Stimulated activated CD8-positive, alpha-beta memory T cell treated with anti-CD3 and anti-CD28 coated beads, Interleukin-15, amount 100 ng/mL, for 24 hours (primary cell): ENCODE measurements at places on chromosomes 2 and 18.

DNA sequence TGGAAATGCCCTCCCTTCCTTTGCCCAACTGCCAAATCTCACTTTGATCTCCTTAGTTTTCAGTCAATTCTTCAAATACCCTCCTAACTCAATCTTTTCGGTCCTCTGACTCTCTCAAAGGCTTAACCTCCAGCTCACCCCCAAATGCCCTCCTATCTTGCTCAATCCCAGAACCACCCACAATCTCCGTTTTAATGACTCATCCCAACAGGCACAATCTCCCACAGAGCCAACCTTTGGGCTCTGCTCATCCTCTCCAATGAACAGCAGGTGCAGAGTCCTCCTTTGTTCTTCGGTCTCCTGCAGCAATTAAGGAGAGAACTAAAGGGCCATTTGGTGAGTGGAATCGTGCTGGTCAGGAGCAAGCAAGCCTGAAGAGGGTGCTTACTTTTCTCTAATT lies 366.1 kb upstream of the CRIM1 start:
- no peak for DNase-seq

- DNase-seq = no peak
Measured at GRCh38 chr2:47167149-47167548, 12.0 kb upstream of the STPG4 start.

GRCh38 chr2:149167941-149168340 lies 129.4 kb downstream of the LYPD6B start:
- no peak for DNase-seq

DNA sequence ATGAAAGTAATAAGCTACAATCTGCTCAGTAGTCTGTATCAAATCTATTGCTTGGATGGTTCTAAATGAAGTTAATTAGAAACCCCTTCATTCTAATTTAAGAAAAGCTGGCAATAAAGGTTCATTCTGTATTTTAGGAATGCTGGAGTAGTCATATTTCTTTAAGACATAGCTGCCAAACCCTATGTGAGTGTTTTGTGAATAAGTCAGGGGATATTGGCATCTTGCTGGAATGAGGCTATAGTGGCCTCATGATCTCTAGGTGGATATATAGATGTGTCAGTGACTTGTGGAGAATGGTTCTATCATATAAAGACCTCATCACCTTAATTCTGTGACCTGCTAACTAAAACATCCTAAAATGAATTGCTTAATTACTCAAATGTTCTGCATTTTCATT lies 196.3 kb downstream of the PDE1A start:
- DNase-seq = no peak

DNA sequence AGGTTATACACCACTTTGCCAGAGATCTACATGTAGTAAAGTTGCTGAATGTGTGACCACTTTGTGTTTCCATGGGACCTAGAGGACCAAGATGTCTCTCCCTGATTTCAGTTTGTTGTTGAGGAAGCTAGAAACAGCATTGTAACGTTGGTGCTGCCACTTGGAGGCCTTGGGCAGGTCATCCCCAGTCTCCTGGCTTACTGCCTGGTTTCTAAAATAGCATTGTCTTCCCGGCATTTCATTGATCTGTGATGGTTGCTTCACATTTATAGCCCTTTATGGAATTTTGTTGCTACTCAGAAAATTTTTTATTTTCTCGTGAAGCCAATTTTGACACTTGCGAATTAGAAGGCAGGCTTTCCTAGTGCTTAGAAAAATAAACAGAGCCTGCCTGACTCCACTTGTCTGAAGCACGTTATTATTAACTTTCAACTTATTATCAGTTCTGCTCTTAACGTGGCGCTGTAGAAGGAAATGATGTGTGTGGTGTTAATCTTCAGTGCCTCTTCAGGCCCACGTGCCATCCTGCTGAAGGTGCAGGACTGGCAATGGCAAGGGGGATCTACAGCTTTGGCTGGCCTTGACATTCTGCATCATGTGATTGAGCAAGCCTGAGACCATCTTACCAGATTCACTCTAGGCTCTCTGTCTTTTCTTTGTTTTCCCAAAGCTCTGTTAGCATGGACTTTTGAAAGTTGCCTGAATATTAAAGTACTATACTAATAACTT lies 59.9 kb downstream of the INPP4A start:
- no peak for DNase-seq

DNA sequence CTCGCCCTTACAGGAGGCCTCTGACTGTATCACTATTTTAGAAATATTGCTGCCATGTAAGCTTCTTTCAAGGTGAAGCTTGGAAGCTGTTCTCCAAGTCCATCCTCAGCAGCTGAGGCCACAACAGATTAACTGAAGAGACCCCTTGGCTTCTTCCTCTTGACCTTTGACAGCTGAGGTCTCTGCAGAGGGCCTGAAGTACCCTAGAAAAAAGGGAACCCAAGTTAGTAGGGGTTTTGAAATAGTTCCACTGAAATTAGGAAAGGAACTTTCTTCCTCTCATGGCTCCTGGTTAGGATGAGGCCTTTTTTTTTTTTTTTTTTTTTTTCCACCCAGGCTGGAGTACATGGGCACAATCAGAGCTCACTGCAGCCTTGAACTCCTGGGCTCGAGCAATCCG lies 15.5 kb upstream of the IHH start:
- DNase-seq = no peak

DNA sequence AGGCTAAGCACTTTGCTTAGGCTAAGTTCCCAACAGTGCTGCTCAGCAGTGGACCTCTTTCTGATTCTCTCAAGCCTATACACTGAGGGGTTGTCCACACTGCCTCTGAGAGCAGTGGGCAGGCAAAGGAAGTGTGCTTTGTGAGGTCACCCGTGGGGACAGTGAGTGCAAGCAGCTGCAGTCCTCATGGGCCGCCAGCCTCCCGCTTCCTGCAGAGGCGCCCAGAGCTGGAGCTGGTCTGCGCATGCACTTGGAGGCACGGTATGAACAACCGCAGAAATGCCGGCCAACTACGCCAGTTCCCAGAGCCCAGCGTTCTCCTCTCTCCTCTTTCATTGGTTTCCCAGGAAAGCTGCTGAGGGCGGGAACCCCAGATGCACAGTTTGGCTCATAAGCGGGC lies 149.5 kb upstream of the DLX2 start:
- DNase-seq = no peak

- DNase-seq = no peak
Measured at GRCh38 chr18:67875060-67875459, 358.5 kb upstream of the DSEL start.

DNA sequence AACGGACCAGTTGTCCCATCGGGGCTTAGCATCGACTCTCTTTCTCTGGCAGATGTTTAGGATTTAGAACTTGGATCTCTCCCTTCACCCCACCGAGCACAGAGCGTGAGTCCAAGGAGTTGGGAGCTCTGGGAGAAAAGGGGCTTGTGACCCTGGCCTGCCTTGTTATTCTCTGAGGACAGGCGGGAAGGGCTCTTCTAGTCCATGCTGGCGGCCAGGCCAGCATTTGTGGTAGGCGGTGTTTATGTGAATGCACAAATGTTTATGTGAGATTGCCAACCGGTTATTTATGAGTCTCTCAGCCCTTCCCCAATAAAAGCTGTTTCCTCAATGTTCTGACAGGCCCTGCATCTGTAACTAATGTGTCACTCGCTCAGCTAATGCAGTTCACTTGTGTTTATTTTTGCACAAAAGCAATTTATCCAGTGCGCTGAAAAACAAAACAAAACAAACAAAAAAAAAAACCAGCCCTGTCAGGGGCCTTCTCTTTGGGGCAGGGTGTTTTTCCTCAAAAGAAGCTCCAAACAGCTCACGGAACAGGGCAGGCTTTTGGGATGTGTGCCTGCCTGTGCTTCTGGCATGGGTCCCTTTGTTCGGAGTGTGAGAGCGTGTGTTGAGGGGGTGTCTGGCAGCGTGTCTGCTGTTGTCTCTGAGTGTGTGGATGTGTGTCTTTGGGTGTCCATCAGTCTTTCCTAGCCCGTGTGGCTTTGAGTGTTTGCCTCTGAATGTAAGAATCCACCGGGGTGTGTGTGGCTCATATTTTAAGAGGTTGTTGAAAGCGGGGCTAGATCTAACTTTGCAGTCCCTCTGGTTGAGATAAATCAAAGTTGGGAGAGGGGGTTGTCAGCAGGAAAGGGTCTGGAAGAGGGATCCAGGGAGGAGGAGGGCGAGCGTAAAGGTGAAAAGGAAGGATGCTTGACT lies 52.8 kb upstream of the HAAO start:
- DNase-seq = no peak

DNA sequence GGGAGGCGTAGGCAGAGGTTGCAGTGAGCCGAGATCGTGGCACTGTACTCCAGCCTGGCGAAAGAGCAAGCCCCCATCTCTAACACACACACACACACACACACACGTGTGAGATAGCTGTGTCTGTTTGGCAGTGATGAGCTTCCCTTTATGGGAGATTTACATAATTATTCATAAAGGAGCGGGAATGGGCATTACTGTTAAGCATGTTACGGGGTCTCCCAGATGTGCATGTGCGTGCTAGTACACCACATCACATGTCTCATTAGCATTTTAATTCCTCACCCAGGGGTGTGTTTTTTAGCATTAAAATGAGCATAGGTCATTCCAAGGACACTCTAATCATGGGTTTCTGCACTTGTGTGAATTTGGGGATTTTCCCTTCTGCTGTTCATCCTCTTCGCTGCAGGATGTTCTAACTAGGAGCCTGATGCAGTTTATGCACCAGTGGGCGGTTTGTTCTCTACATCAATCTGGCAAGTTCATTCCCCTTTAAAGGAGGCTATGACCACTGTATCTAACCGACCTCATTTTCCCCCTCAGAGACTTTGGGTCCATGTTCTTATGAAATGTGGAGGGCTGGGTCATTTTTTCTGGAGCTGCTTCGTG lies 1.0 kb upstream of the FAM178B start:
- DNase-seq = no peak

DNA sequence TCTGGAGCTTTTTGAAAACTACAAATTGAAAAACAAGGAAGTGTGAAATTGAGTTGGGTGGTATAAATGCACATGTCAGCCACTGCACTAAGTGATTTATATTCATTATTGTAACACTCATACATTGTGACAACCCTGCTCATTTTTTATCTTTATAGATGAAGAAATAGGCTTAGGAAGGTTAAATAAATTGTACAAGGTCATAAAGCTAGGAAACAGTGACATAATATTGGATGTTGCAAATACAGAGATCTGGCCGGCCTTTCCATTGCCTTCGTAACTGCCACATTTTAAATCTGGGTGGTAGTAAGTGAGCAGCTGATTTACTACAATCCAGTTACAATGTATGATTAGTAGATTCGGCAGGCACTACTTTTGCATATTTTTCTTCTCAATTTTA lies 76.6 kb upstream of the LPIN2 start:
- DNase-seq = no peak

DNA sequence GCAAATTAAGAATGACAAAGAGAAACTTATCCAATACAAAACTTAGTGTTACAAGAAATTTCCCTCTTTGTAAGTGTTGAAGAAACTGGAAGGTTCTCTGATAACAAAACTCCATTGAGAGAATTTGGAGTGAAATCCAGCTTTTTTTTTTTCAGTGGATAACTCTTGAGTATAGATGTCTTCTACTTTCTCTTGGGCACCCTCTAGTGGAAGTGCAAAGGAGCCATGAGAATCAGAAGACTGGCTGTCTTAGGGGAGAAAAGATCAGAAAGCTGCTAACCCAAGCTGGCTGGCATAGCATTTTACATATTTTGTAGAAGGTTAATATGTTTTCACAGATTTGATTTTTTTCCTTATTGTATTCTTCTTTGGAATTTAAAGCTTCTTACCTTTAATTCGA lies 138.8 kb upstream of the SATB2 start:
- no peak for DNase-seq

- DNase-seq = no peak
Measured at GRCh38 chr18:49249521-49249920, 210.9 kb downstream of the DYM start.

- no peak for DNase-seq
Measured at GRCh38 chr2:60329225-60329624, 224.2 kb downstream of the BCL11A start.

GRCh38 chr2:201118961-201119854 lies 3.2 kb downstream of the CFLAR start:
- no peak for DNase-seq

- DNase-seq = no peak
Measured at GRCh38 chr2:192416060-192416459, 221.3 kb upstream of the TMEFF2 start.

DNA sequence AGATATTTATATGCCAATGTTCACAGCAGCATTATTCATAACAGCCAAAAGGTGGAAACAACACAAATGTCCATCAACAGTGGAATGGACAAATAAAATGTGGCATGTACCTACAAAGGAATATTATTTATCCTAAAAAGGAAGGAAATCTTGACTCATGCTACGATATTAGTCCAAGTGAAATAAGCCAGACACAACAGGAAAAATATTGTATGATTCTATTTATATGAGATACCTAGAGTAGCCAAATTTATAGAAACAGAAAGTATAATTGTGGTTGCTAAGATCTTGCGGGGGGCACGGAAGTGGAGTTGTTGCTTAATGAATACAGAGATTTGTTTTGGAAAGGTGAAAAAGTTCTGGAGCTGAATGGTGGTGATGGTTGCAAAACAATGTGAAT lies 33.0 kb upstream of the CCDC150 start:
- DNase-seq = no peak

DNA sequence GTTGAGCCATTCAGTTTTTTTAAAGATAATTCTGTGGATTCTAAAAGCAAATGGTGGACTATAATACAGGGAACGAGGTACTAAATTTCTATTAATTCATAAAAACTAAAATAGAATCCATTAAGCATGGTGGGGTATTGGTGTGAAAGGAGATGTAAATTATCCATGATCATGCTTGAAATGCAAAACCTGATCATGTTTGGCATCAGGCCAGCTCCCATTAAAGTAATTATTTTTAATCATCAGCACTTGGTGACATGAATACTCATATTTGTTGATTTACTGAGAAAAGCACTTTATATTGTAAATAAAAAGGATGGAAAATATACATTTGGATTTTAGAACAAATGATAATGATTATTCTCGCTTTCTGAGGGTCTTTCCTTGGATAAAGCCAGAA lies 232.3 kb upstream of the MEIS1 start:
- no peak for DNase-seq

GRCh38 chr2:176534798-176535466 lies 265.7 kb downstream of the MTX2 start:
- DNase-seq = no peak

GRCh38 chr18:12463191-12463590 lies 55.5 kb downstream of the PRELID3A start:
- DNase-seq = no peak

- DNase-seq = no peak
Measured at GRCh38 chr18:80229363-80229762, 18.0 kb downstream of the PARD6G start.
